ENCODE measurements at places on chromosomes 4 and X.

- DNase-seq = no peak
These were observed 1820.1 kb upstream of the TENM3 start for GRCh38 chr4:180422989-180423711.

DNA sequence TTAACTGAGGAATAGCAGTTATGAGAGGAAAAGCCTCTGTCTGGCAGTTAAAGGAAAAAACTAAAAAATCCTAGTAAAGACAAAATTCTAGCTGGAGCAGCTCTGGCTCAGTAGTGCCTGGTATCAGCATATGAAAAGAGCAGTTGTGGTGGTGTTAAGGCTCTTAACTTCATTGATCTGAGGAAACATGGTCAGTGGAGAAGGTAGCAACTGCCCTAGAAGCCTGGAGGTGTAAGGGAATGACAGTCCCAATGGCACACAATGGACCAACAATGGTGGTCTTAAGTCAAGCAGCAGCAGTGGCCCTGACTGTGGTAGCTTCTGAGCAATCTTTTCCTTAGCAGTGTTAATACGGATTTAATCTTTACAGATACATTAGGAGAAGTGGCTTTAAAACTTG lies 189.6 kb upstream of the POF1B start:
- DNase-seq = no peak

GRCh38 chr4:20544645-20545044 lies 155.6 kb upstream of the PACRGL start:
- no peak for DNase-seq

- DNase-seq = no peak
These were observed 9.7 kb upstream of the PLA2G12A start for GRCh38 chr4:109739547-109739946.

DNA sequence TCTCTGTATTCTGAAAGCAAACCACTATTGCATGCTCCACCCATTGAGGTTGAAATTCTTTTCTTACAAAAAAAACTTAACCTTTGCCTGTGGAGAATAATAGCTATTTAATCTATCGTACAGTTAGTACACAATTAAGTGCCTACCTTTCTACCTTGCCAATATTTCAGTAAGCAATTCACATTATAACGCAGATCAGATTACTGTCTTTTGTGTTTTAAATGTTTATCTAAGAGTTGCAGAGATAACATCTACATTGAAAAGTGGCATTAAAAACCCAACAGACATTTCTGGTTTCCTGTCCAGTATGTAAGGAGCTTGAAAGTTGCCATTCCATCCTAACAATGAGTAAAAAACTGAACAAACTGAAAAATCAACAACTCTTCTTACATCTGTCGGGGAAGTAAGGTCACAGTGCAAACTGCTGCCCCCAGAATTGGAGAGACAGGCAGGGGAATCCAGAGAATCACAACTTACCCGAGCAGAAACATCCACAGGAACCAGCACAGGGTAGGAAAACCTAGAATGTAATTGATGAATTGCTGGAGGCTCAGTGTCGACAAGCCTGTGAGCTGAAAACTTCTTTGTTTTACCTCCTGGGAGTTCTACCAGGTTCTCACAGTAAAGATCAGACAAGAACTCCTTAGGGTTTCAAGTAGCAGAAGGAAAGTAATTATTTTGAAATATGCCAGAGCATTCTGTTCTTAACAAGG lies 27.3 kb upstream of the ACSL4 start:
- DNase-seq = no peak

DNA sequence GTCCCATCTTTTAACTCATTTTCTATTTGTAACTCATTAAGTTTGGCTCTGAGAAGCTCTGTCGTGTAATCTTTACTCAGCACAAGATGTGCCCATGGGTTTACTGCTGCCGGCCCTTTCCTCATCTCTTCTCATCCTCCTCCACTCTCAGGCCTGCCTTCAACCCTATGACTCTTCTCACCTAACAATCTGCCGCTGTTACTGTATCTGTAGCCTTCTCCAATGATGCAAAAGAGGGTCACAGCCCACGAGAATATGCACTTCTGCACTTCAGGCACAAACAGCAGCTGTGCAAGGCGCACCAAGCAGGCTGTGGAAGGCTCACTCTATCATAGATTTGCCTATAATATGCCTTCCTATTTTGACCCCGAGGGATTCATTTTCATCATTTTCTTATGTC lies 546.5 kb upstream of the GALNTL6 start:
- no peak for DNase-seq

- no peak for DNase-seq
These were observed 637.6 kb upstream of the GNPDA2 start for GRCh38 chr4:45363931-45364330.

- DNase-seq = no peak
These were observed 612 bp downstream of the MAGED2 start for GRCh38 chrX:54808109-54808604.
